Suprapubic skin (tissue), 4 donors: ENCODE measurements at places on chromosomes 13 and 19.

GRCh38 chr13:98072476-98072875 is 70.4 kb upstream of the FARP1 start:
- H3K36me3 ChIP-seq = no peaks in the 10 kb centered on the region
- H3K4me1 ChIP-seq = no peaks in the 10 kb centered on the region
- H3K4me3 ChIP-seq = no peak overlapping the region
- H3K27me3 ChIP-seq = no peaks in the 10 kb centered on the region

- no peaks in the 10 kb centered on the region for H3K4me1 ChIP-seq
- H3K36me3 ChIP-seq = peaks cover 40% of the 10 kb centered on the region
- H3K27ac ChIP-seq = no peak overlapping the region
- H3K4me3 ChIP-seq = no peak overlapping the region
- DNase-seq = peak; percentile 79
Observed at GRCh38 chr19:814152-815078, 7.3 kb downstream of the PLPPR3 start.

DNA sequence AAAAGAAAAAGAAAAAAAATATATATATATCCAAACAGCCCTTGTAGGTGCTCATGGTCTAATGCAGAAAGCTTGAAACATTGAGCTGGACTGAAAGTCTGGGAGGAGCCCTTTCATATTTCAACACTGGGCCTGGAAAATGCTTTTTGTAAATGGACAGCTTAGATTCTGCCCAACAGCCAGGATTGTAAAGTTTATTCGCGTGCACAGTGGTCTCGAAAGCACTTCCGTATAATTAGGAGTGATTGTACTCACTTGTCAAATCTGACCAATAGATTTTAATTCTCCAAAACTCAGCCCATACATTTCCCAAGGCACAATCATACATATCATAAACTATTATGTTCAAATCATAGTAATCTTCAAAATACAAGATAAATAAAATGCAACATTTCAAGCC is 260.1 kb downstream of the COL4A1 start:
- H3K27me3 ChIP-seq = no peaks in the 10 kb centered on the region
- H3K27ac ChIP-seq = no peak overlapping the region

GRCh38 chr19:50535672-50536187 is 22.0 kb upstream of the ASPDH start:
- H3K36me3 ChIP-seq = no peaks in the 10 kb centered on the region
- no peaks in the 10 kb centered on the region for H3K4me1 ChIP-seq
- no peak for DNase-seq
- no peak overlapping the region for H3K4me3 ChIP-seq
- H3K27ac ChIP-seq = no peak overlapping the region
- peaks cover 37% of the 10 kb centered on the region for H3K27me3 ChIP-seq

- no peak for DNase-seq
- H3K4me3 ChIP-seq = no peak overlapping the region
- H3K4me1 ChIP-seq = peaks cover 15% of the 10 kb centered on the region
Observed at GRCh38 chr13:113220877-113221276, 11.5 kb downstream of the CUL4A start.

DNA sequence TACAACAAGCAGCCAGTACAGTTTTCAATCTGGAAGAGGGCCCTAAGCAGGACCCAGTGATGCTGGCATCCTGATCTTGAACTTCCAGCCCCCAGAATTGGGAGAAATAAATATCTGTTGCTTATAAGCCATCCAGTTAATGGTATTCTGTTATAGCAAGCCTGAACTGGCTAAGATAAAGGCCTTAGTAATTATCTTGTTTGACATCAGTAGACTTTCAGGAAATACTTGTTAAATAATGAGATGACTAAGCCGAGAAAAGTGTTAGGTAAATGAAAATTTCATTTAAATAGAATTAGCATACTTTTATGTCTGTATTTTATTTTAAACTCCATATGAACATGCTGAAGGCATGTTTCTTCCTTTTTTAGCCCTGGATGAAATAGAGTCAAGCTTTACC is 188.2 kb downstream of the OLFM4 start:
- no peaks in the 10 kb centered on the region for H3K4me1 ChIP-seq
- no peaks in the 10 kb centered on the region for H3K36me3 ChIP-seq
- no peaks in the 10 kb centered on the region for H3K27me3 ChIP-seq
- DNase-seq = no peak
- H3K4me3 ChIP-seq = no peak overlapping the region
- no peak overlapping the region for H3K27ac ChIP-seq

DNA sequence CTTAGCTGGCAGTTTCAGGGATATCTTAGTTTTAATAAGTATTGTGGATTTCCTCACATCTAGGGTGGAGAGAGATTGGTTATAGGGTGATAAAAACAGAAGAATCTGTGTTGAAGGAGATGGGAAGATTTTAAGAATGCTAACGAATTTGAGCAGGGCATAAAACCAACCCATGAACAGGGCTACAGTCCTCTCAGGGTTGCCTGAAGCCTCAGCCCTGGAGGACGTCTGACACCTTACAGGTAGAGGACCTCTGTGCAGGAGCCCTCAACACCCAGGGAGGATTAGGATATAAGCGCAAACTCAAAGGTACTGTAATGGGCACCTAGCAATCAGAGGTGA is 461 bp upstream of the WASF3 start:
- H3K27ac ChIP-seq = no peak overlapping the region
- DNase-seq = no peak
- H3K36me3 ChIP-seq = no peaks in the 10 kb centered on the region
- peak overlapping the region; percentile 88 for H3K4me3 ChIP-seq
- peaks cover 18% of the 10 kb centered on the region for H3K4me1 ChIP-seq

GRCh38 chr19:46722004-46722380 is 5.1 kb upstream of the PRKD2 start:
- no peak for DNase-seq
- peaks cover 13% of the 10 kb centered on the region for H3K4me1 ChIP-seq

DNA sequence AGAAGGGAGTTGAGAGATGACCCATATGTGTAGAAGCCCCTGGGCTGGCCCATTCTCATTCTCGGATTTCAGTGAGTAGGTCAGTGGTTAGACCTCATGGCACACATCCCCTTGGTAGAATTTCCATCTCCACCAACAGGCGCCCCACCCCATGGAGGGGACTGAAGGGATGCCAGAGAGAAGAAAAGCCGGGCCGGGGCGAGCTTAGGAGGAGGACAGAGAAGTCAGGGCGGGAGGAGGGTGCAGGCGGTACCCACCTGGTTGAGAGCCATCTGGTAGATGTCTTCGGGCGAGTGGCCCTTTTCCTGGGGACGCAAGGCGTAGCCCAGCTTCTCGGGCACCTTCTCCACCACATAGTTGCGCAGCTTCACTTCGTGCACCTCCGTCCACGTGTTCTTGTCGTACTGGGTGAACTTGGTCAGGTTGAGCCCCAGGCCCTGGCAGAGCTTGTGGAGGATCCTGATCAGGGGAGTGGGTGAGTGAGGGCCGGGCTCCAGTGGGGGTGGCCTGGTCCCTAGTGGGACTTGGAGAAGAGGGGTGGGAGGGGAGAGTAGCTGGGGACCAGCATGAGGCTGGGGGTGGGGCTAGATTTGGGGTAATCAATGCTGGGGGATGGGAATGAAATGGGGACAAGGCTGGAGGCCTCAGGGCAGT is 2.5 kb downstream of the IL4I1 start:
- peak; percentile 60 for DNase-seq
- H3K4me3 ChIP-seq = no peak overlapping the region
- no peak overlapping the region for H3K27ac ChIP-seq
- H3K4me1 ChIP-seq = peaks cover 38% of the 10 kb centered on the region
- H3K27me3 ChIP-seq = no peaks in the 10 kb centered on the region

GRCh38 chr13:114313061-114313860 is 1.0 kb upstream of the CHAMP1 start:
- H3K36me3 ChIP-seq = no peaks in the 10 kb centered on the region
- H3K27me3 ChIP-seq = no peaks in the 10 kb centered on the region
- H3K4me1 ChIP-seq = peaks cover 46% of the 10 kb centered on the region
- DNase-seq = no peak
- peak overlapping the region; percentile 93 for H3K4me3 ChIP-seq

GRCh38 chr19:33785795-33786194 is 10.9 kb upstream of the KCTD15 start:
- peaks cover 8% of the 10 kb centered on the region for H3K27me3 ChIP-seq
- no peak for DNase-seq
- H3K4me3 ChIP-seq = no peak overlapping the region
- H3K4me1 ChIP-seq = peaks cover 4% of the 10 kb centered on the region
- no peak overlapping the region for H3K27ac ChIP-seq
- H3K36me3 ChIP-seq = no peaks in the 10 kb centered on the region

DNA sequence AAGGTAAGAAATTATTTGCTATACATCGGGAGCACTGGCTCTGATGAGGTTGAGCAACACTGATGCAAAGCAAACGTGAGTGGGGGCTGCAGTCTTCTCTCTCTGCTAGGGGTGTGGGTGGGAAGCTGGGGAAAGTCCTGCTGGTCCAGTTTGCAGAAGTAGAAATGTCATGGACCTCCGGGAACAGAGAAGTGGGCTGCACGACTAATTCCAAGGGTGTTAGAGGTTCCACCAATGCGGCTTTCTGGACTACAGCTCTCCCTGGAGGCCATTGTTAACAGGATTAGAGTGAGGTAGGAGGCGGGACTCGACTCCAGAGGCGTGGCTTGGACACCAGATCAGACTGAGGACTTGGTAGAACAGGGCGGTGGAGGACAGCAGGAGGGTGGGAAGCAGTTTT is 5.7 kb upstream of the FBXO27 start:
- H3K4me1 ChIP-seq = peaks cover 12% of the 10 kb centered on the region
- no peak for DNase-seq
- H3K36me3 ChIP-seq = no peaks in the 10 kb centered on the region
- H3K27me3 ChIP-seq = no peaks in the 10 kb centered on the region
- H3K27ac ChIP-seq = no peak overlapping the region

- H3K27me3 ChIP-seq = no peaks in the 10 kb centered on the region
- H3K4me3 ChIP-seq = no peak overlapping the region
- peaks cover 9% of the 10 kb centered on the region for H3K36me3 ChIP-seq
Observed at GRCh38 chr13:100125946-100126345, 37.1 kb downstream of the PCCA start.

GRCh38 chr19:2171349-2172145 is 7.8 kb downstream of the DOT1L start:
- H3K27me3 ChIP-seq = no peaks in the 10 kb centered on the region
- DNase-seq = no peak
- peaks cover 61% of the 10 kb centered on the region for H3K4me1 ChIP-seq
- H3K36me3 ChIP-seq = no peaks in the 10 kb centered on the region

GRCh38 chr13:75579529-75579928 is 29.9 kb downstream of the UCHL3 start:
- DNase-seq = no peak
- H3K4me1 ChIP-seq = no peaks in the 10 kb centered on the region
- H3K27ac ChIP-seq = no peak overlapping the region
- no peaks in the 10 kb centered on the region for H3K27me3 ChIP-seq
- no peak overlapping the region for H3K4me3 ChIP-seq

DNA sequence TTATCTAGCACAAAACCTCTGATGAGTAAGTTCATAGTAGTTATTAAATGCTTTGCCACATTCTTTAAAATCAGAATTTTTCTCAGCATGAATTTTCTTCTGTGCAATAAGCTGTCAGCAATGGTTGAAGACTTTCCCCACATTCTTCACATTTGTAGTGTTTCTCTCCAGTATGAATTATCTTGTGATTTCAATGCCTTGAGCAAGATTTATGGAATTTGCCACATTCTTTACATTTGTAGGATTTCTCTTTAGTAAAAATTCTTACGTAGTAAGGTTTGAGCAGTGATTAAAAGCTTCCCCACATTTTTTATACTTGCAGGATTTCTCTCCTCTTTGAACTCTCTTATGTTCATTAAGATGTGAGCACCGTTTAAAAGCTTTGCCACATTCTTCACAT is 33.6 kb downstream of the ZNF682 start:
- H3K36me3 ChIP-seq = peaks cover 37% of the 10 kb centered on the region
- no peaks in the 10 kb centered on the region for H3K27me3 ChIP-seq
- no peaks in the 10 kb centered on the region for H3K4me1 ChIP-seq
- no peak for DNase-seq
- H3K4me3 ChIP-seq = no peak overlapping the region
- no peak overlapping the region for H3K27ac ChIP-seq

- H3K4me3 ChIP-seq = no peak overlapping the region
- no peak overlapping the region for H3K27ac ChIP-seq
- no peaks in the 10 kb centered on the region for H3K36me3 ChIP-seq
- no peak for DNase-seq
- peaks cover 3% of the 10 kb centered on the region for H3K4me1 ChIP-seq
Observed at GRCh38 chr13:105920370-105920769, 615.1 kb downstream of the EFNB2 start.

DNA sequence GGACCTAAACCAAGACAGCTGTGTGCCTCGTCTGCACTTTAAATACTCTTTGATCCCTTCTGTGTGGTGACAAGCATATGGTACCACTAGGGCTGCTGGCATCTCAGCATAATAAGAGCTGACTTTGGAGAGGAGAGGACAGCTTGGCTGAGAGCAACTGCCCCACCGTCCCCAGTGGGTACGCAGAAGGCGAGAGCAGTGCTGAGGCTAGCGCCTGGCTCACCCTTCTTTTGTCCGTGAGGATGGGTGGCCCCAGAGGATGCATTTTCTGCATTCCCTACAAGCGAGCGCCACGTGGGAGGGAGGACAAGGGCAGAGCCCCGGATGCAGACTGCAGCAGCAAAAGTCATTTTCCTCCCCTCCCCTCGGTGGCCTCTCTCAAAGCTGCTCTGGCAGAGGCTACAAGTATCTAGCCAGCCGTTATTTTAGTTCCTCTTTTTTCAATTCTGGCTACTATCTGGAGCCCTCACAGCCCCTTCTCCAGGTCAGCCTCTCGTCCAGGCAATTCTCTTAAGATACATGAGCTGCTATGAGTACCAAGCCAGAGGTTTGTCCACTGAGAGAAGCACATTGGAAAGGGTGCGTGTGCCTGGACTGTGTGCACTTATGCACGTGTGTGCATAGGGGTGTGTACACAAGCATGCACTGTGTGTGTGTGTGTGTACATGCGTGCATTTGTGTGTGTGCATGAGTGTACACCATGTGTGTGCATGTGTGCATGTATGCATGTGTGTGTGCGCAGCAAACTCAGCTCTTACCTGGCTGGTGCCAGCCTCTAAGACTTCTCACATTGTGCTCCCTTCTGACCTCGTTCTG is 51.3 kb downstream of the RAB20 start:
- no peak overlapping the region for H3K4me3 ChIP-seq
- peaks cover 43% of the 10 kb centered on the region for H3K36me3 ChIP-seq
- H3K4me1 ChIP-seq = peaks cover 17% of the 10 kb centered on the region

GRCh38 chr13:64798422-64798821 is 2431.7 kb downstream of the PCDH9 start:
- no peak overlapping the region for H3K27ac ChIP-seq
- no peak for DNase-seq
- H3K4me1 ChIP-seq = no peaks in the 10 kb centered on the region
- H3K4me3 ChIP-seq = no peak overlapping the region
- H3K36me3 ChIP-seq = no peaks in the 10 kb centered on the region

- H3K4me1 ChIP-seq = no peaks in the 10 kb centered on the region
- H3K27ac ChIP-seq = no peak overlapping the region
- H3K4me3 ChIP-seq = no peak overlapping the region
- H3K27me3 ChIP-seq = peaks cover 9% of the 10 kb centered on the region
- no peaks in the 10 kb centered on the region for H3K36me3 ChIP-seq
Observed at GRCh38 chr19:30428092-30428680, 56.0 kb downstream of the ZNF536 start.
